ENCODE measurements at places on chromosomes 1 and 21.

- DNase-seq: no peak
Measured at GRCh38 chr1:174766727-174767126, 233.0 kb upstream of the CACYBP start.

- no peak for DNase-seq
Measured at GRCh38 chr1:94239051-94239450, 1.7 kb upstream of the ARHGAP29 start.

- DNase-seq: no peak
Measured at GRCh38 chr1:171286032-171286705, 27.8 kb upstream of the FMO4 start.

DNA sequence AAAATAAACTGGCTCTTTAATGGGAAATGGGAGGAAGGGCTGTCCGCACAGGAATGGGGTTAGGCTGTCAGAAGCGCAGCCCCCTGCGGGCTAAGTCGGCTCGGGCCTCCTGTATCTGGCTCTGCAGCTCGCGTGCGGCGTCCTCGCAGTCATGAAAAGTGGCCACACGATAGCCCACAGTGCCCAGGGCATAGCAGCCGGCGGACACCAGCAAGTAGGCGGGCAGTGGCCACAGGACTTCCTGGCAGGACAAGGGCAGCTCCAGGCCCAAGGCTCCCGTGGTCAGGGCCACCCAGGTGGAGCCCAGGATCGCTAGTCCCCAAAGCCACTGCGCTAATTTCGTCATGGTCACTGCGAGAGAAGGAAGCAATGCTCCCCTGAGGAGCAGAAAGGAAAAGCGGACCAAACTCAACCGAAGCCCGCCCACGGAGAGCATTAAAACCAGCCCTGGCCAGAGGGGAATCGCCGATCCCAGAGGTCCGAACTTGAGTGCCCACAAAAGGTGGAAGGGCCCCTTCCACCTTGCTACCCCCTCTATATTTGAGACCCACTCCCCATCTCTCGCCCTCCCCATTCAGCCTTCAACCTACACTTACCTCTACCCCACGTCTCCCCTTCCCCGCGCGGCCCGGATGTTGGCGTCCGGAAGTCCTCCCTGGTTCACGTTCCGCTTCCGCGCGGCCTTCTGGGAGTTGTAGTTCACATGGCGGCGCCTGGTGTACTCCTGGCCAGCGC lies at the start of gene DPM3:
DPM3 (minus strand) TSS at position 637 of the 735 bp plus-strand sequence; CDS start at position 346, 291 bp downstream.
- DNase-seq: peak; percentile 86

DNA sequence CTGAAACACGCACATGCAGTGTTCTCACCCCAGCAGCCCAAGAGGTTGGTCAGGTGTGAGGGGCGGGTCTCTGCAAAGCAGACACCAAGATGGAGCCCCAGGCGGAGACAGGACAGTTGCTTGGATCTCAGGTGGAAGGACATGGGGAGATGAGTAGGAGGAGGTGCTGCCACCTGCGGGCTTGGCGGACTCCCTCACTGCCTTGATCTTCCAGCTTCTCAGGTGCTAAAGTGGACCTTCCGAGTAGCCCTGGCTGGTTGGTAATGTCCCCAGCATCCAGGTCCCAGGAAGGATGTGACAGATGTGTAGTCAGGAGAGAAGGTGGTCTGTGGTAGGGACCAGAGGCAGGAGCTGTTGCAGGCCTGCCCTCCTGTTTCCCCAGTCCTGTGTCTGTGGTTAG lies 114.1 kb downstream of the AJAP1 start:
- no peak for DNase-seq

- no peak for DNase-seq
Measured at GRCh38 chr1:27795601-27796000, 22.6 kb downstream of the STX12 start.

- no peak for DNase-seq
Measured at GRCh38 chr1:231497629-231498152, 30.8 kb upstream of the TSNAX start.

GRCh38 chr1:18682375-18682774 lies 51.7 kb downstream of the PAX7 start:
- DNase-seq: no peak

DNA sequence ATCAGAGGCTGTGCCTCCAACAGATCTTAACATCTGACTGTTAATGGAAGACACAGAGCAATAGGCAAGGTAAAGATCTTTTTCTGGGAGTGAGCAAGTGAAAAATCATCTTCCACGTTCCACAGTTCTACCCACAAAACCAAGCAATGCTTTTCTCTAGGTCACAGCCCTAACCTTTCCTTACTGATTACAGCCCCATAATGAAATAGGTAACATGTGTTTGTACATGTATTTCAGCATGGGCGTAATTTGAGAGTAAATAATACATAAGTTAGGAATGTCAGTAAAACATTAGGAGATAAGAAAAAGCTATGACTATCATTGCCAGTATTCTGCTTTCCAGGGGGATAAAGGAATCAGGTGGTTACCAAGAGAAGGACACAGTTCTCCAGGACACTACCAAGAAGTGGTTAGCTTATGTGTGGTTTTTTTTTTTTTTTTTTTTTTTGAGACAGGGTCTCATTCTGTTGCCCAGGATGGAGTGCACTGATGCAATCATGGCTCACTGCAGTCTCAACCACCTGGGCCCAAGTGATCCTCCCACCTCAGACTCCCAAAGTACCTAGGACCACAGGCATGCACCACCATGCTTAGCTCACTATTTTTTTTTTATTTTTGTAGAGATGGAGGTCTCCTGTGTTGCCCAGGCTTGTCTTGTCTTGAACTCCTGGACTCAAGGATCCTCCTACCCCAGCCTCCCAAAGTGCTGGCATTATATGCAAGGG lies 72.0 kb downstream of the DAP3 start:
- DNase-seq: no peak

- DNase-seq: no peak
Measured at GRCh38 chr1:206704226-206704625, 19.5 kb downstream of the MAPKAPK2 start.

GRCh38 chr1:233844692-233845091 lies 59.8 kb upstream of the SLC35F3 start:
- no peak for DNase-seq
